ENCODE measurements at places on chromosomes 2 and 18. TPM values are rescaled to one million over a fixed set of nuclear protein-coding genes. Genes with fewer than 3 reads are reported as not detected.

Gene C18orf54
- 1.8 TPM for total RNA-seq

- DNase-seq, result peak; percentile 89
- H3K4me3 ChIP-seq, result peak overlapping the region; percentile 48
- H3K27ac ChIP-seq, result no peak overlapping the region
- H3K27me3 ChIP-seq, result no peaks in the 10 kb centered on the region
These were observed 35.4 kb downstream of the KCNK3 start for GRCh38 chr2:26727641-26728561.

DNA sequence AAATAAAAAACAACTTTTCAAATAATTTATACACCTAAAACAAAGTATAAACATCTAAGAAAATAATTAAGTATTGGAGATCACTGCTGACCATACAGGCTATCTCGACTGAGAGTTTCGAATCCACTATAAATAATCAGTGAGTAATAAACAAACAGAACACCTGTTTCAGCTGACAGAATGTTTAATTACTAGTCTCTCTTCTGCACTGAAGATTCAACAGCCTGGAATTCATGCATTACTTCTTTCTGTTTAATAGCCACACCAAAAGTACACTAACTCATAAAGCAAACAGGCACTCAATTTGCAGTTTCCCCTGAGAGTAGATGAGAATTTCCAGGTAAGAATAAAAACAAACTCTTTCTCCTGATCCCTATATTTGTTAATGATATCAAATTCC lies 138.5 kb downstream of the RBMS1 start:
- peaks cover 41% of the 10 kb centered on the region for H3K4me1 ChIP-seq
- H3K27me3 ChIP-seq, result no peaks in the 10 kb centered on the region
- no peak for DNase-seq

Gene CHRNG
- total RNA-seq, result not detected

GRCh38 chr18:61851940-61852451 lies 40.8 kb downstream of the RNF152 start:
- peak; percentile 83 for DNase-seq
- H3K36me3 ChIP-seq, result no peaks in the 10 kb centered on the region
- H3K27me3 ChIP-seq, result no peaks in the 10 kb centered on the region
- H3K27ac ChIP-seq, result peak overlapping the region; percentile 72

GRCh38 chr2:105770149-105770548 lies 25.4 kb downstream of the NCK2 start:
- no peak overlapping the region for H3K27ac ChIP-seq
- H3K4me1 ChIP-seq, result peaks cover 5% of the 10 kb centered on the region
- H3K36me3 ChIP-seq, result no peaks in the 10 kb centered on the region

- H3K27ac ChIP-seq, result no peak overlapping the region
- no peak overlapping the region for H3K4me3 ChIP-seq
- H3K36me3 ChIP-seq, result no peaks in the 10 kb centered on the region
- H3K27me3 ChIP-seq, result no peaks in the 10 kb centered on the region
- no peak for DNase-seq
These were observed 246.8 kb upstream of the PXDN start for GRCh38 chr2:1991126-1991525.

GRCh38 chr2:180905002-180905401 lies 75.4 kb upstream of the UBE2E3 start:
- no peak overlapping the region for H3K27ac ChIP-seq
- H3K4me3 ChIP-seq, result no peak overlapping the region
- no peaks in the 10 kb centered on the region for H3K36me3 ChIP-seq
- H3K4me1 ChIP-seq, result peaks cover 10% of the 10 kb centered on the region

- H3K27me3 ChIP-seq, result no peaks in the 10 kb centered on the region
- DNase-seq, result no peak
- H3K27ac ChIP-seq, result no peak overlapping the region
- no peaks in the 10 kb centered on the region for H3K36me3 ChIP-seq
These were observed 600.6 kb downstream of the RNF144A start for GRCh38 chr2:7517851-7518250.

Data from osteoblast (primary cell).